ENCODE measurements at places on chromosomes 12 and 14. TPM values are rescaled to one million over a fixed set of nuclear protein-coding genes. Genes with fewer than 3 reads are reported as not detected.

DNA sequence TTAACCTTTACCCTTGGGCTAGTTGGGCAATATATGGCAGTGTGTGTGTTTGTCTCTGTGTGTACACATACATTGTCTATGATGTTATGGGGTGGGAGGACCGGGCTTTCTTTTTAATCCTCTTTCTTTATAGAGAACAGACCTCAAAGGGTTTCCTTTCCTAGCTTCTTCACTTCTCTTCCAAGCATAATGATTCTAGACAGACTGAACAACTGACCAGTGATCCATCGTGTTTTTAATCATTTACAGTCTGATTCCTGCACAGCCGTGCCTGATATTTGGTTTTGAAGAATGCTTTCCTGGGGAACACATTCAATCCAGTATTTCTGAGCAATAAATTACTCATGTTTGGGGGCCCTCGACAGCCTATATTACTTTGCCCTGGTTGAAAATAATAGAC lies 481.1 kb upstream of the DCN start:
- DNase-seq = no peak

- DNase-seq = no peak
Measured at GRCh38 chr14:101439023-101439422, 122.3 kb upstream of the DIO3 start.

DNA sequence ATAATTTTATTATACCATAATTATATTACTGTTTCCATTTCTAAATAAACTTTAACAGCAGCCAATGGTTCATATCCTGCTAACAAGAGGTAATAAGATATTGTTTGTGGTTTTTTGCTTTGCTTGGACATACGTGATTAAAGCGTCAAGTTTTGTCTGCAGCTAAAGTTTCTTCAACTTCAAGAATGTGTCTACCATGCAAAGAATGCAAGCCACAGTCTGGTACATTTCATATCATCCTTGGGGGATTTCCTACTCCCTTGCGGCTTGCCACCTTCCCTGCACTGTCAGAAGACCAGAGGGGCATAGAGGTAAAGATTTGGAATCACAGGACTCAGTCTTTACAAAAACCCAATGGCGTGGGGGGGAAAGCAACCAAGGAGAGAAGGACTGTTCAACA lies 125.2 kb downstream of the MED13L start:
- DNase-seq = peak; percentile 78

Gene SLC17A8
- total RNA-seq = not detected

GRCh38 chr12:44154128-44154527 lies 318.2 kb downstream of the TMEM117 start:
- peak; percentile 21 for DNase-seq

GRCh38 chr14:33567023-33567728 lies 383.7 kb downstream of the EGLN3 start:
- no peak for DNase-seq

- DNase-seq = no peak
Measured at GRCh38 chr12:80952443-80952842, 14.7 kb upstream of the LIN7A start.

DNA sequence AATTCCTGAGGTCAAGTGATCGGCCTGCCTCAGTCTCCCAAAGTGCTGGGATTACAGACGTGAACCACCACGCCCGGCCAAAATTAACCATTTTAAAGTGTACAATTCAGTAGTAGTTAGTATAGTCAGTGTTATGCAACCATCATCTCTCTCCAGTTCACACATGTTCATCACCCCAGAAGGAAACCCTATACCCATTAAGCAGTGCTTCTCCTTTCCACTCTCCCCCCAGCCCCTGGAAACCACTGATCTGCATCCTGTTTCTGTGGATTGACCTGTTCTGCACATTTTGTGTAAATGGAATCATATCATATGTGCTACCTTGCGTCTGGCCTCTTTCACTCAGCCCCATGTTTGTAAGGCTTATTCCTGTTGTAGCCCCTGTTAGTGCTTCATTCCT lies 52.2 kb downstream of the PHETA1 start:
- no peak for DNase-seq
